ENCODE measurements at places on chromosomes 4 and X. TPM values are rescaled to one million over a fixed set of nuclear protein-coding genes. Genes with fewer than 3 reads are reported as not detected.

DNA sequence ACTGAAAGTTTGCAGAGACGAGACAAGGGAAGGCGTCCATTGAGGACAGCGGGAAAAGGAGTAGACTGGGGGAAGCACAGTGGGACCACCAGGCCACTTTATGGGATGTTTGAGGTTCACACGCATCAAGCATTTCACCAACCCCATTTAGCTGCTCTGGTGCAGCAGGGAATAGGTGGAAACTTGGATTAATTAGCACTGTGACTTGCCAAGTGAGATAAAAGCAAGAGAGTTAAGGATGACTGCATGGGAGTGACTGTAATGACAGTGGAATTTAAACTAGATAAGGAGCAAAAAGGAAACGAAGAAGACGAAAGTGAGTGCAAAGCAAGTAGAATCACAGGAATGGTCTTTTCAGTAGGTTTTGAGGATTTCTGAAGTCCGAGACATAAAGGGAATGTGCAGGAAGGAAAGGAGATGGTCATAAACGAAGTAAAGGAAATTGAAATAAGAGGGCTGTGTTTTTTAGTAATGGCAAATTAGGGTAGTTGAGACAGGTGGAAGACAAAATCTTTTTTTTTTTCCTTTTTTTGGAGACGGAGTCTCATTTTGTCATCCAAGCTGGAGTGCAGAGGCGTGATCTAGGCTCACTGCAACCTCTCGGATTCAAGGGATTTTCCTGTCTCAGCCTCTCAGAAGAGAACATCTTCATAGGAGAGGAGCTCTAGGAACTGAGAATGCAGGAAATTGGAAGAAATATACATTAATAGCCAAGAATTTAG is 119.0 kb upstream of the MAP9 start:
- DNase-seq: no peak

The SPANXN4 gene
- total RNA-seq: not detected

DNA sequence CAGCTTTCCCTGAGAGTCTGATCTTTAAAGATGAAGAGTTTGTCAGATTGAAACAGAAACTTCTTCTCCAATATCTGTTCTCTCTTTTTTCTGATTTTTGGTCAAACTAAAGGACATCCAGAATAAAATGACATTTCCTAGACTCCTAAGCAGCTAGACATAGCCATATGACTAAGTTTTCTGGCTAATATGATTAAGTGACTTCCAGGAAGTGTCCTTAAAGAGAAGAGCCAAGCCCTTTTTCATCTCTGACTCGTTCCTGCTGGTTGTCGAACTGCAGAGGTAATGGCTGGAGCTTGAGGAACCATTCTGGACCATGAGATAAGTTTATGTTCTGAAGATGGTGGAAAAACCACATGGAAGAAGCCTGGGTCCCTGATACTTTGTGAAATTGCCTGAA is 546.0 kb downstream of the BCOR start:
- no peak for DNase-seq

GRCh38 chrX:42930071-42930470 is 152.1 kb upstream of the PPP1R2C start:
- no peak for DNase-seq

GRCh38 chrX:12896935-12897334 is 9.5 kb upstream of the TLR8 start:
- DNase-seq: no peak

The RLIM gene
- 13.6 TPM for total RNA-seq

DNA sequence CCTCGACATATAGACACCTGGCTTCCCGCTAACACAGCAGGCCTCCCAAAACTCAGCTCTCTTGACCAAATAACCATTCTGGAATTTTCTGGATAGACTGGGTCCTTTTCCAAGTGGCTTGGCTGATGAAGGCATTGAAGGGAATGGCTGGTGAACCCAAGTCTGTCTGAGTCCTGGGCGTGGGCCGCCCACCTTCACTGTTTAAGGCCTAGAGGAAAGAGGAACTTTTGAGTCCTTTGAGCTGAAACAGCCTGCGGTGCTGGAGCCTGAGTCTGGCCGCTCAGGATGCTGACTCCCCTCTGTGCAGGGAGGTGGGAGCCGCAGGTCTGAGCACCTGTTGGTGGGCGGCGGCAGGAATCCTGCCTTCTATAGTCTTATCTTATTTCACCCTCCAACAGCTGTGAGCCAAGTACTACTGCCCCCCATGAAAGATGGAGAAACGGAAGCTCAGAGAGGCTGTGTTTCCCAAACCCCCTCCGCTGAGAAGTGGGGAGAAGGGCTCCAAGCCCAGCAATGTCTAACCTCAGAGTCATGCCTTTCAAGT is 23.4 kb downstream of the ACOX3 start:
- no peak for DNase-seq

DNA sequence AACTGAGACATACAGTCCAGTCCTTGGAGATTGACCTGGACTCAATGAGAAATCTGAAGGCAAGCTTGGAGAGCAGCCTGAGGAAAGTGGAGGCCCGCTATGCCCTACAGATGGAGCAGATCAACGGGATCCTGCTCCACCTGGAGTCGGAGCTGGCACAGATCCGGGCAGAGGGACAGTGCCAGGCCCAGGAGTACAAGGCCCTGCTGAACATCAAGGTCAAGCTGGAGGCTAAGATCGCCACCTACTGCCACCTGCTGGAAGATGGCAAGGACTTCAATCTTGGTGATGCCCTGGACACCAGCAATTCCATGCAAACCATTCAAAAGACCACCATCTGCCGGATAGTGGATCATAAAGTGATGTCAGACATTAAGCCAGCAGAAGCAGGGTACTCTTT is 20.4 kb upstream of the FRMPD3 start:
- no peak for DNase-seq

The PABPC5 gene
- total RNA-seq: 1.9 TPM

DNA sequence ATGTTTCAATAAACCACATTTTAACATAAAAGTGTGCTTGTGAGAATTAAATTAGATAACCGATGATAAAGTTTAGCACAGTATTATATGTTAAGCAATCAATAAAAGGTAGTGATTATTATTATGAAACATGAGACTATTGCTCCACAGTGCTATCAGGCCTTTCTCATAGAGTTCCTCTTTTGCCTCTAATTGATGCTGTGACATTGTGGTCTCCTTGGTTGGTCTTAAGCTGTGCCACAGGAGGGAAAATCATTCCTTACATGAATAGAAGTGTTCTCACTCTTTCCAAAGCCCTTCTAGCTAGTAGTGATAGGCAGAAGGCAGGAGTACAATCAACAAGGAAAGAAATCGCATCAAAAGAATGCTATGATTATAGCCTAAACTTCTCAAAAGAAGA is 9.2 kb upstream of the PDHA2 start:
- DNase-seq: no peak

DNA sequence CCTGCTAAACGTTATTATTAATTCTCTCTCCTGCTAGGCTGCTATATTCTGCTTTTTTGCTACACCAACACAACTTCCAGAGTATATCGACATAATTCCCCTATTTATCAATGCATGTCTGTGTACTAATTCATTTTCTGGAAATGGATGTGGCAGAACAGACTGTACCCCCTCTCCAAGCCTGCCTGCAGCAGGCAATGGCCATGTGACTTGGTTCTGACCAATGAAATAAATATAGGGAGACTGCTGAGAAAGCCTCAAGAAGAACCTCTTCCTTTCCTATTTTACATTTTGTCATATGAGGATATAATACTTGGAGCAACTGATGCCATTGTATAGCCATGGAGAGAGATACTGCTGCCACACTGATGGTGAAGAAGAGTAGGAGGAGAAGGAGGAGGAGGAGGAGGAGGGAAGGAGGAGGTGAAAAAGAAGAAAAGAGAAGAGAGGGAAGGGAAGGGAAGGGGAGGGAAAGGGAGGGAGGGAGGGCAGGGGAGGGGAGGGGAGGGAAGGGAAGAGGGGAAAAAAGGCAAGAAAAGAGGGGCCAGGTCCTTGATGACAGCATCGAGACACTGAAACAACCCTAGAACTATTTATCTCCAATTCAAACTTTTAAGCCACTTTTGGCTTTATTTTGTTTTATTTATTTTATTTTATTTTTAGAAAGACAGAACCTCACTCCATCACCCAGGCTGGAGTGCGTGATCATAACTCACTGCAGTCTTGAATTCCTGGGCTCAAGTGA is 57.0 kb upstream of the SPP1 start:
- no peak for DNase-seq

GRCh38 chr4:127632420-127633403 is at the start of gene INTU:
INTU (plus strand) TSS chr4:127632957; CDS start chr4:127633035, 78 bp downstream.
- peak; percentile 31 for DNase-seq

DNA sequence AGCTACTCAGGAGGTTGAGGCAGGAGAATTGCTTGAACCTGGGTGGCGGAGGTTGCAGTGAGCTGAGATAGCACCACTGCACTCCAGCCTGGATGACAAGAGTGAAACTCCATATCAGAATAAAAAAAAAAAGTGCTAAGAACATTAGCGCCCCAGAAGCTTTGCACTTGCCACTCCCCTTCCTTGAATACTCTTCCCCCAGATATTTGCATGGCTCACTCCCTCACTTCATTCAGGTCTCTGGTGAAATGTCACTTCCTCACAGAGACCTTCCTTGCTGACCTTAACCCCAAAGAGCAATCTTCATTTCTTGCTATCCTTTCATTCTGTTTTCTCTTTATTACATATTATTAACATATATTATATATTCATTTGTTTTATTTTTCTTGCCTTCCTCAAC is 11.3 kb downstream of the CACNA1F start:
- no peak for DNase-seq

The SUPT20HL2 gene
- not detected for total RNA-seq

The GLRA3 gene
- total RNA-seq: not detected

The DIAPH2 gene
- total RNA-seq: 17.1 TPM

DNA sequence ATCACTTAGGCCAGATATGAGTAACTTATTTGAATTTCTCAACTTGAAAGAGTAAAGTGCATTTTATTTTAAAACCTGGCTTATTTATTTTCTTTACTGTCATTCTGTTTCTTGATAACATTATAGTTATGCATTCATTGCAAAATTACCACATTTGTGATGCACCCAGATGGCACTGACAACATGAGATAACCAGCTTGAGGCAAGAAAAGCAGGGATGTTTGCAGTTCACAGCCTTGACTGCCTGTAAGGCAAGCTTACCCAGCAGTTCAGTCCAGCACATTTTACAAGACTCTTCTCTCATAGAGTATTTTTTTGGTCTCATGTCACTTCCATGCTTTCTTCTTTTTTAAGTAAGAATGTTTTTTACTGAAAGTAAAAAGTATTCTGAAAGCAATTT is 25.3 kb upstream of the EPGN start:
- no peak for DNase-seq

The BMPR1B gene
- total RNA-seq: 0.38 TPM

DNA sequence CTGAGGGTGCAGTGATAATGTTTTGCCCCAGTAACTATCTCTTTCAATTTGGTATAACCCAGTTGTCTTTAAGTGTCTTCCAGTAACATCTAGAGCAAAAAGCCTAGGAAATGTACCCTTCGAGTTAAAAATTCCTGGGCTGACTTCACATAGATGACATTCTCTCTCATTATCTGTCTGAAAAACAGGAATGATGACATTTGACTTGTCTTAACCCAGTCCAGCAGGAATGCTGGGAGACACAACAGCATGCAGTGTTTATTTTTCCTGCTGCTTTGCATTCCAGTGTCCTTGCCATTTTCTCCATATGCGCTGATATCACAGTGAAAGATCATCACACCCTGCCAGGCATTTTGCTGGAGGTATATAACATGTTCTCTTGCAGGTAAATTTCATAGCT is 130.0 kb downstream of the SOWAHB start:
- no peak for DNase-seq

GRCh38 chrX:11266573-11267003 is 26.6 kb upstream of the AMELX start:
- DNase-seq: no peak

The HSD17B13 gene
- total RNA-seq: not detected

- DNase-seq: no peak
These were observed 61.3 kb downstream of the LUZP4 start for GRCh38 chrX:115350711-115351381.

DNA sequence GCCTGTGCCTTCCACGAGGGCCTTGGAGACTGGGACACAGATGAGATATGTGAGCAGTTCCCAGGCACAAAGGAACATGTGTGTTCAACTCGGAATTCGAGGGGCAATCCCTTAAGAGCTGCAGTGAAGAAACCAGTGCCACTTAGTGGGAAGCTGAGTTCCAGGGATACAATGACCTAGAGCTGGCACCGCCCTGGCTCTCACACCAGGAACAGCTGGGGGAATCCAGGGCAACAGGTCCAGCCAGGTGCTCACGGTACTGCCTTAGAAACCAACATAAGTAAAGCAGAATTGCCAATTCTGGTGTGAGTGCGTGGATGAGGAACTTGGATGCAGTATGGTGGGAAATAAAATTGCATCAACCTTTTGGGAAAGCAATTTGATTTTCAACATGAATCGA is 122.9 kb downstream of the AFAP1 start:
- no peak for DNase-seq

- no peak for DNase-seq
These were observed 283.8 kb downstream of the TRIML1 start for GRCh38 chr4:188423039-188423438.

DNA sequence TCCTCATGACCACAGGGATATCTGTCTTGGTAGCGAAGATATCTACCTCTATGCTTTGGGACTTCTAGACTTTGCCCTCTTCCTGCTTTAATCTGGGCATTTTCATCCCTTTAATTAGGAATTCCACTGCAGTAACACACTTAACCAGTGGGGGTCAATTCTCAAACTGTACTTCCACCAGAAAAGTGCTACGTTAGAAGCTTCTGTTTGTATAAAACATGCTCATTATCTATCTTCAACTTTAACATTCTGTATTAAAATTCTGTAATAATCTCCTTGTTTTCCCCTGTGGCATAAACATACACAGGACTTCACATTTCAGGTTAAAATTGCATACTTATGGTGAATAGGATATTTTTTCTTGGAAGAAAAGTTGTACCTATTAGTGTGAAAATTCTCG is 105.6 kb downstream of the AMMECR1 start:
- no peak for DNase-seq

GRCh38 chr4:80878218-80878617 is 152.3 kb upstream of the BMP3 start:
- no peak for DNase-seq

- DNase-seq: no peak
These were observed 22.1 kb downstream of the NIPAL1 start for GRCh38 chr4:48038666-48039065.

DNA sequence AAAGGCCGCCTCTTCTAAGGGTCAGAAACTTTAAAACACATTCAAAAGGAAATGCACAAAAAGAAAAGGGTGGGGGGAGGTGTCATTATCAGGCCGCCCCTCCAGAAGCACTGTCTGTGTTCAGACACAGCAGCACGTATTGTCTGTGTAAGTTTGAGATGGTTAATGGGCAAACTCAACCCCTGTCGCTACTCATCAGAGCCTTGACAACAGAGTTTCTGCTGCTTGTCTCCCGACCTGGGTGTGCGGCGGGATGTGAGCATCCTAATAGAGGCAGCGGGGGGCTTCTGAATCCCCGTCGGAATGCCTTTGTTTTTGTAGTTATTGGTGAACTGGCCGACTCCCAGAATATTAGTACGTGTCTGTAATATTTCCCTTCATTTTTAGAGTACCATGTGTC is 158.9 kb downstream of the DCTD start:
- DNase-seq: no peak

DNA sequence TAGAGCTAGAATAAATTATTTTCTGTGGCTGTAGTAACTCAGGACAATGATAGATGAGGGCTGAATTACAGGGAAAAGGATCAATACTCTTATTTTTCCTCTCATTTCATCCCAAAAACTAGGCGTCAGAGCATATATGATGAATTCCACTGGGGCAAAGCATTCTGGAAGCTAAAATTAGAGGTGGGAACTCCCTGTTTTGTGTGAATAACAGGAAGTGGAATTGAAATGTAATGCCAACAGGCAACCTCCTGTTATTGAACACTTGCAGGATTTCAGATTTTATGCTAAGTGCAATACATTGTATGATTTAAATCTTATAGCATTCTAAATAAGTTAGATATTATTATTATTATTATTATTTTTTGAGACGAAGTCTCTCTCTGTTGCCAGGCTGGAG is 20.9 kb downstream of the HSD17B11 start:
- DNase-seq: no peak

The RHOXF2B gene
- total RNA-seq: not detected

Data from esophagus squamous epithelium (tissue), 5 donors.